ENCODE measurements at places on chromosomes 1 and 21.

DNA sequence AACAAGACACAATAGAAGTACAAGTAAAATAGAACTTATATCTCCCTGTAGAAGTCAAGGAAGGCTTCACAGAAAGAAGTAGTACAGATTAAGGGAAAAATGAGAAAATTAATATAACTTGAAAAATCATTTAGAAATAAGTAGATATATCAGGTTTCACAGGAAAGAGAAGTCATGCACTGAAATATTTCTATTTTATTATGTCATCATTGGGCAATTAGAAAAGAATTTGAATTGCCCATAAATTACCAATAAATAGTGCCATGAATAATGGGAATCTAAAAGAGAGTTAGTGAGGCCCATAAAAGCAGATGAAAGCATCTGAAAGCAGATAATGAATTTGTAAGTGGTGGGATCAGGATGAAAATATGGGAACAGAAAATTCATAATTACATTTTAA, 1597.8 kb downstream of the PLA2G4A start:
- no peak for DNase-seq

- DNase-seq, result no peak
Observed at GRCh38 chr1:86845514-86845913, 68.4 kb downstream of the SELENOF start.

- DNase-seq, result no peak
Observed at GRCh38 chr1:61869691-61870109, 127.4 kb downstream of the PATJ start.

- no peak for DNase-seq
Observed at GRCh38 chr1:189662190-189662589, 815.5 kb downstream of the BRINP3 start.

DNA sequence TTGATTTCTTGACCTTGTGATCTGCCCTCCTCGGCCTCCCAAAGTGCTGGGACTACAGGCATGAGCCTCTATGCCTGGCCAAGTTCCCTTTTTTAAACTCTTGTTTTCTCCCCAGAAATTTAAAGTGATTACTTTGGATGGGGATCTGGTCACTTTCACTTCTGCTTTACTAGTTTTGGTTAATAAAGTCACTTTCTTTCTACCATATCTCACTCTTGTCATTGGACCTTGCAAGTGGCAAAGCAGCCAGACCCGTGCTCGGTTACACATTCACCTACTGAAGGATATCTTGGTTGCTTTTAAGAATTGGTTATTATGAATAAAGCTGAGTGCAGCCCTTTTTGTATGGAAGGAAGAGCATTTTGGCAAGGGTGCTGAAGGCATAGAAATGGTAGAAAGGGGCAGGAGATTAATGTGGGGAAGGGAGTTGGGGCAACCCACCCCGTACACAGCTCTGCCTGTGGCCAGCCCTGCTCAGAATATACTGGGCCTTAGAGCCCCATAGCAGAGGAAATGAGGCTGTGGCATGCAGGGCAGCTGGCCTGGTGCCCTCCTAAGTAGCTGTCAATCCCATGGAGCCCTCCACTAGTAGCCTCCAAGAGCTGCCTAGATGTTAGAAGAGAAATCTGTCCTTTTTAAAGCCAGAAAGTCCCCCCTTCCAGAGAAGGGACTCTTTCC, 40.7 kb downstream of the CD2 start:
- no peak for DNase-seq

- no peak for DNase-seq
Observed at GRCh38 chr1:89546082-89546889, 21.7 kb downstream of the LRRC8B start.

DNA sequence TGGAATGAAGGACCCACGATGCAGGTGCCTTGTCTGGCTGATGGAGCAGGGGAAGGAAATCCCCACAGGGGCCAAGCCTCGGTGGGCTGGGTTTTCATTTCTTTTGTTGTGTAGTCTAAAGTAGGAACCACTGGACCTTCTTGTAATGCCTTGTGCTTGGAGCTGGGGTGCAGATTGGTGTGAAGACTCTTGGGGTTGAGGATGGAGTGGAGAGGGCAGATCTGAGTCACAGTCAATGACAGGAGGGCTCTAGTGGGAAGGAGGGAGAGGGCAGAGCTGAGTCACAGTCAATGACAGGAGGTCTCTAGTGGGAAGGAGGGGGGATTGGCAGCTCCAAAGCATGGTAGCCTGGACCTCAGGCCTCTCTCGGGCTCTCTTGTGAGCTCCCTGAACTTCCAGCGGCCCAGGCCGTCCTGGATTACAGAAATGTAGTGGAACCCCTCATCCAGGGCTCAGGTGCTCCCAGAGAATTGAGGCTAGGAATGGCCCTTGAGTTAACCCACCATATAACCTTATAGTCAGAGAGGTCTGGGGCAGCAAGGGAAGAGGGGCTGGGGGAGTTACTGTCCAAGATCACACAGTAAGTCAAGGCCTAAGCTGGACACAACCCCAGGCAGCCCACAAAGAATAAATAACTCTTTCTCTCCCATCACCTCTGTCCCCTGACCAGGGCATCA, 313.8 kb downstream of the MATN1 start:
- DNase-seq, result no peak

DNA sequence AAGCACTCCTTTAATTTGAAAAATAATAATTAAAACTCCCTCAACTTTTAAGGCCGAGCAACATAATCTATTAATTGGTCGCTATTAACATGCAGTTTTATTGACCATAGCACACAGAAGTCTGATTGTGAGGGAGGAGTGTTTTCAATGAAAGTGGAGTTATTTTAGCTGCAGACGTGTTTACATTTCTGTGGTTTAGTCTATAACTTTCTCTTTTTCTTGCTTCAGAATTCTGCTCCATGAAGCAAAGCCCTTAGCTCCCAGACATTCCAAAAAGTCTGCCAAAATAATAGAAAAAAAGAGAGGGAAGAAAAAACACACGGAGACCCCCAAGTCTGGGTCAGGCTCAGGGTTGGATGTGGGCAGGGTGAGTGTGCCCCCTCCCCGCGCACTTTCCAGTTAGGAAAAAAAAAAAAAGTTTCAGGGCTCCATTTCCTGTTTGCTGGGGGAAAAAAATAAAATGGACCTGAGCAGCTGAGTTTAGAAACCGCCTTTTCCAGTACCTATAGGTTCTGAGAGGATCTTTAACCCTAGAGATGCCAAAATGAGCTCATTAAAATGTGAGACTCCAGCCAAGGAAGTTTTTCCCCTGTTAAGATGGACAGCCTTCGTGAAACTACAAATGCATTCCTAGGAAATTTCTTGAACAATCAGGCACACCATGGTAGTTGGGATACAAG, 143.7 kb upstream of the ETS2 start:
- DNase-seq, result no peak

DNA sequence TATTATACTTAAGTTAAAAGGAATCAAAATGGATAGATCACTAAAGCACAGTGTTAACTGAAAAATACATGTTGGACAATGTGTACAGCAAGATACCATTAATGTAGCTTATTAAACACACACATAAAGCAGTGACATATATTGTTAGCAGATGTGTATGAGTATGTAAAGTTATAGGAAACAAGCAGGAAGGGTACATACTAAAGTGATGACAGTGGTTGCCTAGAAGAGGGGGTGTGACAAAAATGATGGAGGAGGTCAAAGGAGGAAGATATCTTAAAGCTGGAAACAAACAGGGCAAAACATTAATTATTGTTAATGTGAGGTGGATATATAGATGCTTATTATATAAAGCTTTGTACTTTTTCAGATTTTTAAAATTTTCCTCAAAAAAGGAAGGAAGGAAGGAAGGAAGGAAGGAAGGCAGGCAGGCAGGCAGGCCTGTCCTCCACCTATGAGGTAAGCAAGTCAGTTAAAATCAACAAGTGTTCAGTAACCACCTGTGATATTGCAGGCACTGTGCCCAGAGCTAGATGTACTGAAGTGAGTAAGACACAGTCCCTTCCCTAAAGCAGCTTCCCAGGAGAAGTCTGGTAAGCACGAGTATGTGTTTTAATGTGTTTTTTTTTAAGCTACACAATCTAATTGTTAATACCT, 252.9 kb upstream of the NR5A2 start:
- DNase-seq, result peak; percentile 62

- no peak for DNase-seq
Observed at GRCh38 chr1:55065648-55066047, 26.3 kb downstream of the PCSK9 start.

DNA sequence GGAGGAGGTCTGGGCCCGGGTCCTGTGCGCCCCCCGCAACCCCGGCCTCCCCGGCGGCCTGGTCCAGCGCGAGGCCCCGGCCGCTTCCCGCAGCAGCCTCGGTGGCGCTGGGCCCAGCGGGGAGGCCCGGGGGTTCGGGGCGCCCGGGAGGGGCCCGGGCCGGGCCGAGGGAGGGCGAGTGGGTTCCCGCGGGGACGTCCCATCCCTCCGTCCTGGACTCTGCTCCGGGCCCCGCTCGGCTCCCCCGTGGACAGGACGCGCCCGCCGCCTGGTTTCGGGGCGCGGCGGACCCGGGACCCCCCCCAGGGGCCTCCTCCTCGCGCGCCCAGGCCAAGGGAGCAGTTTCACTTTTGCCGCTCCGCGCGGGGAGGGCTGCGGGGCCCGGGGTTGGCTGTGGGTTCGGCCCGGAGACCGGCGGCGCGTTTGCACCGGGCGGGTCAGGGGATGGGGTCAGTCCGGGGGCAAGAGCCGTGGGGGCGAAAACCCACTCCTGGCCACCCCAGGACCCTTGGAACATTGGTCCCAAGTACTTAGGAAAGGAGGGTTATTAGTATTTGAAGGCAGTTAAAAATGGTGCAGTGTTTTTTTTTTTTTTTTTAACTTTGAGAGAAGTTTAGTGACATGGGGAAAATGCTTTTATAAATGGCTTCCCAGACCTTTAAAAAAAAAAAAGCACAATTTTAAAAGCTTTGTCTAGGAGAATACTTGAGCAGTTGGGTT, 677 bp downstream of the AGPAT3 start:
- DNase-seq, result peak; percentile 8

DNA sequence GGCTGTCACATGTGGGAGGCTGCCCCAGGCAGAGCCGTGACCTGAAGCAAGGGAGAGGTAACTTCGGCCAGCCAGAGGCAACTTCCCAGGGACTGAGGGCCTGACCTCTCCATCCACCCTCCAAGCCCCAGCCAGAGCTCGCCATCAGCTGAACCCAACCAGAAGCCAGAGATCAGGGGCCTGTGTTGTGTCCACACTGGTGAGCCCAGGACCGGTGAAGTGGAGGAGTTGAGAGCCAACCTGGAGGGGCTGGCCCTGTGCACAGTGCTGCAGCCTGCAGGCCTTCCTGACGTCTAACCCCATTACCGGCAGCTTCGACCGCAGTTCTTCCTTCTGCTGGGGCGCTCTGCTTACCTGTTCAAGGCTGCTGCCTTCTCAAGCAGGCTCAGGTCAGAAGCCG, 19.6 kb upstream of the PDE9A start:
- DNase-seq, result no peak

DNA sequence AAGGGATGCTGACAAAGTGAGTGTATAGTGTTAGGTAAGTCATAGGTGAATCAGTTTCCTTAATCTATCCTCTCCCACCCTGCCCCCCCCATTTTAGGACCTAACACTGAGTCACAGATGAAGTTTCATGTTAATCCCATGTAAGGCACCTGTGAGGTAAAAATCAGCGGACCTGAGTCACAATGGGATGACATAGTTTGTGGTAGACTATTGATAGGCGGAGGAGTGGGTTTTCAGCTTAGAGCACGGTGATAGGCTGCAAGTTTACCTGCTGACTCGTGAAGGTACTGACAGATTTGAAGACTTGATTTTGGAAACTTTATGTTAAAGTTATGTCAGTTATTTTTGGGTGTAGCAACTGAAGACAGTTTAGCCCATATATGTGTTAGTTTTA, 1.7 kb downstream of the TOR1AIP1 start:
- DNase-seq, result peak; percentile 2

DNA sequence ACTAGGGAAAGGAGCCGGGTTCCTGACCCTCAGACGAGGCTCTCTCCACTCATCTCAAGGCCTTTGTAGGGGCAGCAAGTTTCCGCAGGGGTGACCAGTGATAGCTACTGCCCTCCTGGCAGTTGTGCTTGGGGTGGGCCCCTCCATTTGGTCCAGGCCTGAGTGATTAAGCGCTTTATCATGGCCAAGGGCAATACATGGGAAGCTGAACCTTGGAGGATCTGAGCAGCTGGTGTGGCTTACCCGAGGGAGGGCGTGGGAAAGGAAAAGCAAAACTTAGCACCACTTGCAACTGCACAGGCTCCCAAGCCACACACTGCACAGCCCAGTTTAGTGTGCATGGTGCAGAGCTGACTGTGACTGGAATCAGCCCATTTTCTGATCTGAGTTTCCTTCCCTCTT, 47.8 kb downstream of the GADD45A start:
- no peak for DNase-seq

DNA sequence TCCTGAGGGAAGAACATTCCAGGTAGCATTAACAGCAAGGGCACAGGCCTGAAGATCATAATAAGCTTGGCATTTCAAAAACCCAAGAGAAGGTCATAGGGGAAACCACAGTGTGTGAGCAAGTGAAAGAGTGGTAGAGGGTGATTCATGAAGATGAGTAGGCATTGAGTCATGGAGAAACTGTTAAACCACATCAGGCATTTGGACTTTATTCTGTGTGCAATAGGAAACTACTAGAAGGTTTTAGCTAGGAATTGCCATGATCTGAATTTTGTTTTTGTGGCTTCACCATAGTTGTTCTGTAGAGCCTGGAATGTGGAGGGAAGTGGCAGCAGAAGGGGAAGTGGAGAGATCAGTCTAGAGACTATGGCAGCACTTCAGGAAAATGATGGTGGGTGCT, 359.0 kb upstream of the PTBP2 start:
- DNase-seq, result no peak

GRCh38 chr21:21007606-21008005, 9.4 kb downstream of the NCAM2 start:
- no peak for DNase-seq

- DNase-seq, result peak; percentile 10
Observed at GRCh38 chr1:181969902-181970301, 91.6 kb downstream of the ZNF648 start.

DNA sequence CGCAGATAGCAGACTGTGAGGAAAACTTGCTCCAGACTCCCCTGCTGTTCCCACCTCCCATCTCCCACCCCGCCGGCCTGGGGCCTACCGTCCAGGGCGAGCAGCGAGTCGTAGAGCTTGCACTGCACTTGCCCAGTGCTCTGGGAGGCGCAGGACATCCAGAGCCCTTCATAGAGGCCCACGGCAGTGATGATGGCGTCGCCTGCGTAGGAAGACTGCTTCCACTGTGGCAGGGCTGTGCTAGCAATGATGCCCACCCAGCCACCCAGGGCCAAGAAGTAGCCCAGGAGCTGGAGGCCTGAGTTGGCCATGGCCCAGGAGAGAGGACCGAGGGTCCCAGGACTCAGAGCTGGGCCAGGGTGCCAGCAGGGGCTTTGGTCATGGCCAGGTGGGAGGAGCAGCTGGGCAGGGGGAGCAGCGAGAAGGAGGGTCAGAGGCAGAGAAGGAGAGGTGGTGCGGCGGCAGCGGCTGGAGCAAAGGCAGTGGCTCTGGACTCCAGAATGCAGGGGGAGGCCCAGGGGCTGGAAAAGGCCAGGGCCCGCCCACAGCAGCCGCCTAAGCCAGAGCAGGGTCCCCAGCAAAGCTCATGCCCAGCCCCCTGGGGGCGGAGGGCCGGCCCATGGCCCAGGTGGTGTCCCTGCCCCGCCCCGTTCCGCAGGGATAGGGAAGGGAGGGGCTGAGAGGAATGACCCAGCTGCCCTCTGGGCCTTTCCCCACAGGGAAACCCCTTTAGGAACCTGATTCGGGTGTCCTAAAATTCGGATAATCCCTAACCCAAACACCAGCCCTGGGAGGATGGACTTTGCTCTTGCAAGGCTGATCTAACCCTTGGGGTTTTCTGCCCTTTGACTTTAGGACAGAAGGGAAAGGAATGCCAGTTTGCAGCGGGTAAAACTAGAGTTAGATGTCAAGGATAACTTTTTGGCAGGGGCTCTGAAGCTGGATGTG, at the start of gene CLDN19:
Gene CLDN19 (minus strand): TSS at position 484 of the 948 bp plus-strand sequence. CDS start 173 bp downstream, at position 311.
- DNase-seq, result no peak

- DNase-seq, result no peak
Observed at GRCh38 chr1:213723187-213723586, 264.6 kb upstream of the PROX1 start.

- no peak for DNase-seq
Observed at GRCh38 chr21:42214081-42214750, 4.7 kb upstream of the ABCG1 start.
